ENCODE measurements at places on chromosomes 7 and 10.

- DNase-seq = no peak
Observed at GRCh38 chr7:1152492-1152891, 7.5 kb downstream of the ZFAND2A start.

DNA sequence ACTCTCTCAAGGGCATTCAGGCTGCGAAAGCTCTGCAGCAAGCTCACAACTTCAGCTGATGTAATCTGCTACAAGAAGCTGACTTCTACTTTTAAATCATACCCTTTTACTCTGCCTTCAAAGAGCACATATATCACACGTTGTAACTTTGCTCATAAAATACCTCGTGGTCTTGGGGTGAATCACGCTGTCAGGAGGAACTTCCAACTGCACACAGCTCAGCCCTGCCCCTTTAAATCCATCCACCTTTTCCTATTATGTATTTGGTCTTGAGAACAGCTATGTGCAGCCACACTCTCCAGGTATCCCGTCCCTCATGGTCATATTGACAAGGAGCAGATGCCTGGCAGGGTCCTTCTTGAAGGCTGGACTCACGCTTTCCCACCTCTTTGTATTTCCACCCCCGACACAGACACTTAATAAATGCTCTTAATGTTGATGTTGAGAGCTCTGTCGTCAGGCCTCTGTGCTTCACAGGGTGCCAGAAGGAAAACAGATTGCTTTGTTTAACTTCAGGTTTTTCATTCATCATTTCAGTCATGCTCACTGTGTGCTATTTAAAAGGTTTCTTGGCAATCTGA is 47.6 kb downstream of the ICA1 start:
- DNase-seq = no peak

DNA sequence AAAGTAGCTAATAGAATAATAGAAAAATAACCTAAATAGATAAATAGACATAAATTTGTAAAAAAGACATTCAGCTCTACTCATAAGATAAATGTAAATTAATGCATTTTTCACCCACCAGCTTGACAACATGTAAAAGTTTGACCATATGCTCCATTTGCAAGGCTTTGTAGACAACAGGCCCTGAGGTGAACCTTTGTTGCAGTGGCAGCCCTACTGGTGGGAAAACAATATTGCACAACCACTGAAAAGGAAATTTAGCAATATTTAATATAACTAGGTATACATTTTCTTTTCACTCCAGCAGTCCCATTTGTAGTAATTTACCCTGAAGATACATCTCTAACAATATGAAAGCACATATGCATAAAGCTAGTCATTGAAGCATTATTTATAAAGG is 39.0 kb upstream of the ADRA2A start:
- no peak for DNase-seq

DNA sequence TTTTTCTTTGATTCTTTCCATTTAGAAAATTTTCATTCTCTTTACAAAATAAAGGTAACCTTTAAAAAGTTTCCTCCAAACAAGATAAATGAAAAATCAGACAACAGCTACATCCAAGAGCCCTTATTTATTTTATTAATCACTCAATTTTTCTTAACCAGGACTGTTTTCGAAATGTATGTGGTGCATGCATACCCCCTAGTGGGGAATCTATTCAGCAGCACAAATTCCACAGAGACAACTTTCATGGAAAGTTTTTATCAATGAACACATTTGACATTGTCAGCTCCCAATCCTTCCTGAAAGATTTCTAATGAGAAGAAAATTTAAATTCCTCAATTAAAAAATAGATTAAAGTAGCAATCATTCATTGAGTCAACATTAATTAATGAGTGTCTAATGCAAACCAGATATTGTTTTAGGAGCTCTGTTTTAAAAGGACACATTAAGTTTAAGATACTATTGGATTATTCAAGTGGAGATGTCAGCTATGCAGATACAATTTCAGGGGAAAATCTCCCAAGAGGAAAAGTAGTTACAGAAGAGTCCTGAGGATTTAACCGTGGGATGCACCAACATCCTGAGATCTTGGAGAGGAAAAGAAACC is 5.2 kb upstream of the HTR7 start:
- DNase-seq = no peak

DNA sequence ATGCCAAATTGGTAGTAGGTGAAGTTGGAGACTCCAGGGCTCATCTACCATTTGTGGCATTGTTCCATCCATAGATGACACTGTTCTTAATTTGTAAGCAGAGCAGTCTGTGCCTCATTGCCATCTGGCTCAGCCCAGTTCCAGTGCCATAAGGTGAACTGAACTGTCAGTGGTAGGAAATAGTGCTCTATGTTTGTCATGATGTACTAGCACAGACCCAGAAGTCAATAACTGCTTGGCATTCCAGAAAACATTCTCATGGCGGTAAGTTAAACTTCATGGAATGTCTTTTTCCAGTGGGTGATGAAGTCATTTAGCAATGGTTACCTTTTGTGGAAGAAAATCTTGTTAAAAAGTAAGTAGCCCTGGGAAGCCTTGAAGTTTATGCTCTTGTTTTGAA is 302.7 kb downstream of the SUGCT start:
- no peak for DNase-seq

Measured in activated CD4-positive, alpha-beta T cell treated with anti-CD3 and anti-CD28 coated beads, Interleukin-2, amount 50 U/mL, for 16 hours (primary cell).